Aorta (tissue), 5 donors: ENCODE measurements at places on chromosomes 1 and 21.

- H3K4me1 ChIP-seq, result peaks cover 9% of the 10 kb centered on the region
- H3K27me3 ChIP-seq, result no peaks in the 10 kb centered on the region
- no peaks in the 10 kb centered on the region for H3K36me3 ChIP-seq
- DNase-seq, result no peak
- peak overlapping the region; percentile 96 for H3K27ac ChIP-seq
Measured at GRCh38 chr1:54294887-54295286, 94.9 kb downstream of the MRPL37 start.

DNA sequence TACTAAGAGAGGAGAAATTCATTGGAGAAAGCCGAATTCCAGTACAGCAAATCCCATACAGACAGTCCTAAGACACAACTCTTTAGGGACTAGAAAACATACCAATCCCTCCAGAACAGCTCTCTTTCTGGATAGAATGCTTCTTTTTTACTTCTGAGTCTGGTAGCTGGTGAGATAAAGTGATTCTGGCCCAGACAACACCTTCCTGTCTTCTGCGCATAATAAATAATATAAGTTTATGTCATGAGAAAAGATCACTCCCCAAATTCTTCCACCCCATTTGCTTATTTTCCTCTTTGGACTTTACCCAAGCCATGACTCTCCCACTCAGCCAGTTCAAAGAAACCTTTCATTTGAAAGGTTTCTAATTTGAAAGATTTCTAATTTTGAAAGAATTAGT lies 98.4 kb downstream of the EDEM3 start:
- no peaks in the 10 kb centered on the region for H3K27me3 ChIP-seq
- H3K4me1 ChIP-seq, result no peaks in the 10 kb centered on the region
- H3K4me3 ChIP-seq, result no peak overlapping the region
- DNase-seq, result no peak

GRCh38 chr1:51962486-51963356 lies 27.8 kb downstream of the RAB3B start:
- H3K27ac ChIP-seq, result no peak overlapping the region
- peaks cover 1% of the 10 kb centered on the region for H3K27me3 ChIP-seq
- no peak overlapping the region for H3K4me3 ChIP-seq
- no peaks in the 10 kb centered on the region for H3K4me1 ChIP-seq
- H3K36me3 ChIP-seq, result no peaks in the 10 kb centered on the region

DNA sequence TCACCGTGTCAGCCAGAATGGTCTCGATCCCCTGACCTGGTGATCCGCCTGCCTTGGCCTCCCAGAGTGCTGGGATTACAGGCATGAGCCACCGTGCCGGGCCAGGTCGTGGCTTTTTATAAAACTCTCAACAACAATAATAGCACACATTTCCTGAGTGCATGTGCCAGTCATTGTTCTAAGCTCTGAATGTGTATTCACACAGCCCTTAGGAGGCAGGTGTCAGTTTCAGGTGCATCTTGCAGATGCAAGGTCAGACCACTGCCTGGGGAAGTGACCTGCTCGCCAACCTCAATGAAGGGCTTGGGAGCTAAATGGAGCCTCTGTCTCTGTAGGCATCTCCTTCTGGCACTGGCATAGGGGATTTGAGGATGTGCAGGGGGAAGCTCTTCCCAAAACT lies 1.6 kb upstream of the LEFTY2 start:
- H3K4me3 ChIP-seq, result no peak overlapping the region
- H3K4me1 ChIP-seq, result no peaks in the 10 kb centered on the region
- no peak for DNase-seq
- H3K27ac ChIP-seq, result no peak overlapping the region
- no peaks in the 10 kb centered on the region for H3K36me3 ChIP-seq

GRCh38 chr1:84350550-84350949 lies 47.7 kb upstream of the DNASE2B start:
- no peaks in the 10 kb centered on the region for H3K27me3 ChIP-seq
- no peaks in the 10 kb centered on the region for H3K36me3 ChIP-seq
- no peak overlapping the region for H3K27ac ChIP-seq
- no peak overlapping the region for H3K4me3 ChIP-seq
- no peaks in the 10 kb centered on the region for H3K4me1 ChIP-seq
- no peak for DNase-seq

DNA sequence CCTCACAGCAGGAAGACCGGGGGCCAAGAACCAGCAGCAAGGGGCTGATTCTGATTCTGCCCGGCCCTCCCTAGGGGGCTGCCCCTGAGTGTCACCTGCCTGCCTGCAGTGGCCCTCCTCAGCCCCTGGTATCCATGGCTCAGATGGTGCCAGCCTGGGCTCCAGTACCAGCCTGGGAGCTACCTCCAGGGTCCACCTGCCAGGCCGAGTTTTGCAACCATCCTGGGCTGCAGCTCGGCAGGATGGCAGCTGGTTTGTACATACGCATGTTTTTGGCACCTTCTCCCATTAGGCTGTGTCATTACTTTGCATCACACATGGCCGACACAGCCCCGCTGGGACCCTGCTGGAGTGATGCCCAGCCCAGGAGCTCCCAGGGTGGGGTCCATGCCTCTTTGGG lies 93.3 kb upstream of the WNT4 start:
- no peaks in the 10 kb centered on the region for H3K36me3 ChIP-seq
- no peak overlapping the region for H3K4me3 ChIP-seq
- no peak overlapping the region for H3K27ac ChIP-seq
- DNase-seq, result no peak
- H3K27me3 ChIP-seq, result no peaks in the 10 kb centered on the region

DNA sequence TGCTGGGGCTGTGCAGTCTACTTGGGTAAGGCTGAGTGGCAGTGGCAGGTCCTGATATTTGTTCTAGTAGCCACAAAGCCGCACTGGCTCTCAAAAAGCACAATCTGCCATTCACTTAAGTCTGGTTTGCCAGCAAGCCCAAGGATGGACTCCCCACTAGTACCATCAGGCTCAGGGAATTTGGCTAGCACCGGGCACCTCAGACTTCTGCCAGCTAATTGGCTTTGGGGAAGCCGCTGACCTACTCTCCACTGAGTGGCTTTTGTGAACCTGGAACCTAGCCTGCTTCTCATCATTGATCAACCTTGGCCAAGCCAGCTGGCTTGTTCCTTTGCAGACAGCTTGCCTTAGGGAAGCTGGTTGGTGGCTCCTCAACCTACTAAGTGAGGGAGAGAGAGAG lies 83.1 kb downstream of the ESRRG start:
- H3K27me3 ChIP-seq, result no peaks in the 10 kb centered on the region
- H3K4me3 ChIP-seq, result no peak overlapping the region
- no peak for DNase-seq
- no peaks in the 10 kb centered on the region for H3K36me3 ChIP-seq

DNA sequence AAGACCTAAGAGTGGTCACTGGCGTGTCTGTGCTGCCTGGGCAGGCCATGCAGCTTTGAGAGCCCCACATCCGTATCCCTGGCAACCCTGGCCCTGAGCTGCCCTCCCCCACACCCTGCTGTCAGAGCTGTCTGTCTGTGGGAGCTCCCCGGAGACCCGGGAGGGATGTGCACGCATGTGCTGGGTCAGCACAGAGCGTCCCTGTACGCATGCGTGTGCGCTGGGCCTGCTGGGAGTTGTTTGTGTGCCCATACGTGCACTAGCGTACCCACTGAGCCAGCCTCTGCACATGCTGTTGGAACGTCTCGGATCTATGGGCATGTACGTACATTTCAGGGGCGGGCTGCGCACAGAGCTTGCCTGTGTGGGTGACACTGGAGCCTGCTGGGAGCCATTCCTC lies 89.3 kb downstream of the EPHB2 start:
- H3K4me1 ChIP-seq, result no peaks in the 10 kb centered on the region
- H3K27ac ChIP-seq, result no peak overlapping the region
- H3K27me3 ChIP-seq, result no peaks in the 10 kb centered on the region
- DNase-seq, result no peak

- H3K4me1 ChIP-seq, result peaks cover 3% of the 10 kb centered on the region
- no peaks in the 10 kb centered on the region for H3K36me3 ChIP-seq
- H3K4me3 ChIP-seq, result no peak overlapping the region
- DNase-seq, result no peak
- H3K27ac ChIP-seq, result no peak overlapping the region
Measured at GRCh38 chr1:234963904-234964702, 164.5 kb downstream of the TOMM20 start.

- no peaks in the 10 kb centered on the region for H3K36me3 ChIP-seq
- H3K4me1 ChIP-seq, result no peaks in the 10 kb centered on the region
- no peak overlapping the region for H3K27ac ChIP-seq
- no peak overlapping the region for H3K4me3 ChIP-seq
- H3K27me3 ChIP-seq, result no peaks in the 10 kb centered on the region
- DNase-seq, result no peak
Measured at GRCh38 chr1:24190983-24191461, 3.9 kb upstream of the IFNLR1 start.

DNA sequence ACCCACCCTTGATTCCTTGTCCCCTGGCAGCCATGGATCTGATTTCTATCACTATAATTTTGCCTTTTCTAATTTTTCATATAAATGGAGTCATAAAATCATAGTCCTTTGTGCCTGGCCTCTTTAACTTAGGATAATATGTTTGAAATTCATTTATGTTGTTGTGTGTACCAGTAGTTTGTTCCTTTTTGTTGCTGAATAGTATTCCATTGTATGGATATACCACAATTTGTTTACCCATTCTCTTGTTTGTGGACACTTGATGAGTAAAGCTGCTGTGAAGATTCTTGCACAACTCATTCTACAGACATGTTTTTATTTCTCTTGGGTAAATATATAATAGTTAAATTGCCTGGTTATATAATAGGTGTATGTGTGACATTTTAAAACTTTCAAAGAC lies 22.7 kb upstream of the GJA8 start:
- H3K4me3 ChIP-seq, result no peak overlapping the region
- DNase-seq, result no peak
- H3K27ac ChIP-seq, result no peak overlapping the region
- H3K4me1 ChIP-seq, result no peaks in the 10 kb centered on the region
- no peaks in the 10 kb centered on the region for H3K36me3 ChIP-seq
- no peaks in the 10 kb centered on the region for H3K27me3 ChIP-seq

DNA sequence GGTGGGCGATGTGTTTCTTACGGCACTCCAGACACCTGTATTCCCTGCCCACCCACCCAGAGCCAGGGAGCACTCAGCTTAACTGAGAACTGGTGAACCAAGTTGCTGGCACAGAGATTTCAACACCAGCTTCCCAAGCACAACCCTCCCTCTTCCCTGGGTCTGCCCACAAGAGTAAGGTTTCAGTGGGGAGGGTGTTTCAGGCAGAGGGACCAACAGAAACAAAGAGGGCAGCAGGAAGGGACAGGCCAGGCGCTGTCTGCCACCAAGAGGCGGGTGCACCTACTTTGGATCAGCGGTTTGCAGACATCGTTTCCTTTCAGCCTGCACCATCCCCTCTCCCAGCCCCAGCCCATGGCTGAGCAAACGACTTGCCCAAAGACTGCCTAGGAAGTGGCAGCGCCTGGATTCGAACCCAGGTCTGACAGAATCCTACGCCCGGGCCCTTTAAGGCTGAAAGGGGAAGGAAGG lies 21.9 kb upstream of the ALDH4A1 start:
- no peak overlapping the region for H3K4me3 ChIP-seq
- no peaks in the 10 kb centered on the region for H3K27me3 ChIP-seq
- no peak for DNase-seq
- peak overlapping the region; percentile 49 for H3K27ac ChIP-seq
- H3K36me3 ChIP-seq, result no peaks in the 10 kb centered on the region
- H3K4me1 ChIP-seq, result no peaks in the 10 kb centered on the region

DNA sequence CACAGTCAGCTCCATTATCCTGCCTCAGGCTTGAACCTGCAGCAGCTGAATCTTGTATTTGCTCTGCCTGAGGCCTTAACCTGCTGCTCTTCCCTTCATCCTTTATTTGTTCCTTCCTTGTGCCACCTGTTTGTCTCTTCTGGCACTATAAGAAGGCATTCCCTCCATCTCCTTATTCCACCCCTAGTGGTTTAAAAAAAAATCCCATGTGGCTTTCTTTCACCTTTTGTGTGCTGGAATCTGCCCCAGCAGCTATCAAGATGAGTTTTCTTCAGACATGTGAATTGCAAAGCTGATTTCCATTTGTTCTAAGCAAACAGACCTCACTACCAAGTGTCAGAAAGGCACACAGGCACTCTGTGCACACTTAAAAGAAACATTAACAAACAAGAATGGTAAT lies 294.6 kb downstream of the TTLL7 start:
- no peaks in the 10 kb centered on the region for H3K36me3 ChIP-seq
- no peak overlapping the region for H3K27ac ChIP-seq
- H3K4me3 ChIP-seq, result no peak overlapping the region
- no peak for DNase-seq
- H3K27me3 ChIP-seq, result no peaks in the 10 kb centered on the region

DNA sequence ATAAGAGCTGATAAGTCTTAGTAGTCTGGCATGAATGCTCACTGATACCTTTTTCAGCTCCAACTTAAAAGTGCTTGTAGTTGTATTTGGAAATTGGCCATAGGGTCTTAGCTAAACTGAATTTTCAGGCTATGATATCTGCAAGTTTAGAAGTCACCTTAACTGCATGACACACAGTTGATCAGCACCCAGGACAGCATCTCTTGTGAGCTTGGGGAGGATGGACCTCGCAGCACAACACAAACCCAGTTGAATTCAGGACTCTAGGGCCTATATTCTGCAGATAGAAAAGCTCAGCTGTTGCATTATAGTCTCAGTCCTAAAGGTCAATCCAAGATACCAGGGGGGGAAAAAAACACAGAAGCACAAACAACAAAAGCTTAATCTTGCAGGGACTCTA lies 394.3 kb downstream of the KCNH1 start:
- no peak overlapping the region for H3K27ac ChIP-seq
- no peaks in the 10 kb centered on the region for H3K27me3 ChIP-seq
- H3K4me3 ChIP-seq, result no peak overlapping the region
- DNase-seq, result no peak

DNA sequence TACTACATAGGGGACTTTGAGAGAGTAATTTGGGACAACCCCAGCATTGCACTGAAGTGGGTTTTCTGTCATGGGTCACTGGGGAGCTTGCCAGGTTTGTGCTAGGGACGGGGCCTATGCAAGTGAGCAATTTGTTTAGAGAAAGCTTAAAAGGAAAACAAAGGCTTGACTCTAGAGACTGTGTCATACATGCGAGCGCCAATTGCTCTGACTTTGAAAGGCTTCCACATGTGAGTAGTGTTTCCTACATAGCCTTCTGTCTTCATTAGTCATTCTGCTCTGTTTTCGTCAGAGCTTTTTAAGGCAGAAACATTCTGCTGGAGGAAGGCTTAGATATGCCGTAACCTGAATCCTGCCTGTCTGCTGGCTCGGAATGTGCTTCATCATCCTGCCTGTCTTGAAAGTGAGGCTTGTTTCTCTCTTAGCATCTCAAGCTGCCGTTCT lies 28.4 kb downstream of the TRIM45 start:
- peaks cover 4% of the 10 kb centered on the region for H3K4me1 ChIP-seq
- no peaks in the 10 kb centered on the region for H3K27me3 ChIP-seq
- H3K4me3 ChIP-seq, result no peak overlapping the region
- peak; percentile 76 for DNase-seq
- peaks cover 4% of the 10 kb centered on the region for H3K36me3 ChIP-seq
